Endothelial cell of umbilical vein (primary cell): ENCODE measurements at places on chromosomes 16 and 17. TPM values are rescaled to one million over a fixed set of nuclear protein-coding genes. Genes with fewer than 3 reads are reported as not detected.

DNA sequence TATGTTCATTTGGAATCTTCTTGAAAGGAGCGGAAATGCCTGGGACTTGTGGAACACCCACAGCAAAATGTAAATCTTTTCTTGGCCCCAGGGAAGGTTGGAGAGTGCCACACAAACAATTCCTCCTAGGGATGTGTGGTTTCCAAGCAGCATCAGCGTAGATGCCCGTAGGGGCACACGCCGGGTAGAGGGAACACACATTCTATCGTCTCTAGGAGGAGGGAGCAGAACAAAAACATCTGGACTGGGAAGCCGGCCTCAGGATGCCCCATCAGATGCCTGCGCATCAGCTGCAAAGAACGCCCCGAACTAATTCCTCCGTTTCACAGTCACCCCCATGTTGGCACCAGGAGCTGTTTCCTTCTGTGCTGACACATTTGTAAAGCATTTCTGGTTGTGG, 357.9 kb upstream of the ZFHX3 start:
- no peak for DNase-seq

DNA sequence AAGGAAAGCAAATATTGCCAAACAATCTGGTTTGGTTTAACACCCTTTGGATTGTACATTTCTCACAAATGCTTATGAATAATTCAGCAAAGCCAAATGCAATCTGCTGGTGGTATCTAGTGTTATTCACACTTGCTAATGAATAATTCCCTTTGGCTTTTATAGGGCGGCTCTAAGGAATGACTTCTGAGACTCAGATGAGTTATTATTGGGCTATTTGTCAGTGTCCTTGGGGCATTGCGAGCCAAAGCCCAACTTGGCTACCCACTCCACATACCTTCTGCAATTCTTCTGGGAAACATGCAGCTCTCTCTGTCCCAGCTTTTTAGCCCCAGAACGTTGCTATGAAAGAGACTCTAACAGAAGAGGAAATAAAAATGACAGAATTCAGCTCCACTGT, 41.1 kb downstream of the FTO start:
- DNase-seq: no peak

GRCh38 chr17:29546830-29547229, 20.0 kb downstream of the ABHD15 start:
- DNase-seq: no peak

GRCh38 chr17:80569924-80570323, 25.3 kb downstream of the RPTOR start:
- no peak for DNase-seq

- DNase-seq: no peak
Observed at GRCh38 chr17:55648086-55648485, 74.6 kb downstream of the TMEM100 start.

DNA sequence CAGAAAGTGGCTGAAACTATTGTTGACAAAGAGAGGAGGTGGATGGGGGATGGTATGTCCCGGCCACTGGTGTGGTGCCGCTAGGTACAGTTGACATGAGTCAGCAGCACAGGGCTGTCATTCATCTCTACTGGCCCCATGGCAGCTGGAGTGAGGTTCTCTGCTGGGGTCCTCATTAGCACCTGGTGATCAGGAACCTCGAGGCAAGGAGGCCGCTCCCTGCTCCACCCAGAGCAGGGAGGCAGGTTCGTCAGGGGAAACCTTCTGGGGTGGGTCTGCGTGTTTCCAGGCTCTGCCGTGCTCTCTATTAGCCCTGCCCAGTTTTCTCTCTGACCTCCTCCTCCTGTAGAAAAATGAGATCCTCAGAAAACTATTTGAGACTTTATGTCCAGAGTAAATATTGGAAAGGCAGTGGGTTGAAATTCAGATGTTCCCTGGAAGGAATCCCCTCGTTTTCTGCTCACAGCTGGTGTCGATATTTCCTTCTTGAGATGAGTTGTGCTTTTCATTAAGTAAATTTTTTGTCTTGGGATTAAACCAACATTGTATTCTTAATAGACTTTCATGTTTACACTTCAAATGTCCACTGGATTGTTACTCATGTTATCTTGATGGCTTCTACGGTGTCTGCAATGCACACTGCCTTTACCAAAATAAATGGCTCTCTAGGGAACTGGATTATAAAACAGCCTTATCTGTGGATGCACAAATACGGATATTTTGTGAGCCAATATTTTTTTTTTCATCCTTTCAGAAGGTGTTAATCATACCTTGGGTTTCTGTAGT, 7.1 kb downstream of the NTN1 start:
- DNase-seq: no peak

Gene PERCC1
- polyA plus RNA-seq: not detected in 2 replicates

- DNase-seq: no peak
Observed at GRCh38 chr16:55294931-55295342, 29.1 kb upstream of the IRX6 start.

Gene HOXB3
- polyA plus RNA-seq: 29.6 and 33.0 TPM in 2 replicates

GRCh38 chr17:77382966-77383612, 242.3 kb downstream of the SEC14L1 start:
- DNase-seq: no peak
